ENCODE measurements at places on chromosomes 11 and 22.
A peak's percentile ranks its signal among the peaks of the same experiment; 100 is the strongest.

- DNase-seq = peak; percentile 87
Measured at GRCh38 chr11:65900125-65900898, at the start of gene FOSL1. FOSL1 (minus strand) TSS chr11:65900388; CDS start chr11:65900339, 49 bp downstream.

DNA sequence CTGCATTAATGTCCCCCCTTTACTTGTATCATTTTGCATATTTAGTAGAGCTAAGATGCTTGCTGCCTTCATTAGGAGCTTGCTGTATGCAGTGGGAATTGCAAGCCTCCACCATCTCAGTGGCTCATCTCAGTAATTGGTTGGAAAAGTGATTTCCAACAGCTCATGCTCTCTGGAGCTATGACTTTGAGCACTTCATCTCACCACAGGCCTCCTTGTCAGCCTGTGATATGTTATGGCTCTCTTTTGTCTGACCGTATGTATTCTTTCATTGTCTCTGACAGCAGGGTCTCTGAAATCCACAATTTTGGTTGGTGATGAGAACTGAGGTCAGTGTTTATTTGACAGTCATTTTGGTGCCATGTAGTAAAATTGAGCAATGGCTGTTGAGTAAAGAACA lies 345.1 kb downstream of the FAT3 start:
- no peak for DNase-seq

DNA sequence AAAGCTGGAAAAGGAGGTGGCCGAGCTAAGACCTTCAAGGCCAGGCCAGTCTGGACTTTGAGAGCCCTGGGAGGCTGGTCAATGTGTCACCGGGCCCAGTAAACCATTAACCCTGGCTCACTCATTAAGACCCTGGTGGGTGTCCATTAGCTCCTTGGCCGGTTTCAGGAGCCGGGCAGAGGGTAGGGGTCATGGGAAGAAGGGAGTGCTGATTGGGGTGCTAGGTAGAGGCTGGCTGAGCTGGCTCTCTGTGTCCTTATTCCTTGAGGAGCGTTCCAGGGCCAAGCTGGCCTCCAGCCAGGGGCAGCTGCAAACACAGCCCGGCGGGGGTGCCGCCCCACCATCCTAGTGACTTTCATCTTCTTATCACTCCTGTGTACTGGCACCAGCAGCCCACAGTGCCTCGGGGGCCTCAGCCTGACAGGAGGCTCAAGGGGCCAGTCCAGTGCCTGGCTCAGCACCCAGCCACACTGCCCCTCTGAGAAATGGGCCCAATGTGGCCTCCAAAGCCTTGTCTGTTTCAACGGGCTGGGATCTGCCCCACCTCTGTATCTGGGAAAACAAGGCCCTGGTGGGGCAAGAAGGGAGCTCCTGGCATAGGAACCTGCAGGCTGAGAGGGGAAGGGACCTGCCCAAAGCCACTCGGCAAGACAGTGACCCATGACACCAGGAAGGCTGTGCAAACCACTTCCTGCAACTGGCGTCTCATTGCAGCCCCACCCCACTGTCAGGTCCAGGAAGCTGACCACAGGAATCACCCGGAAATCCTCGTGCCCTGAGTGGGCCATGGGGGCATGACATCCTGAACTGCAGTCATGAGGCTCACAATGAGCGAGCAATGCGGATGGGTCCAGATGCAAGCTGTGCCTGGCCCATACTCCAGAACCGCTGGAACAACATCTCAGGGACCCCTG lies 15.1 kb upstream of the RGL4 start:
- DNase-seq = no peak

DNA sequence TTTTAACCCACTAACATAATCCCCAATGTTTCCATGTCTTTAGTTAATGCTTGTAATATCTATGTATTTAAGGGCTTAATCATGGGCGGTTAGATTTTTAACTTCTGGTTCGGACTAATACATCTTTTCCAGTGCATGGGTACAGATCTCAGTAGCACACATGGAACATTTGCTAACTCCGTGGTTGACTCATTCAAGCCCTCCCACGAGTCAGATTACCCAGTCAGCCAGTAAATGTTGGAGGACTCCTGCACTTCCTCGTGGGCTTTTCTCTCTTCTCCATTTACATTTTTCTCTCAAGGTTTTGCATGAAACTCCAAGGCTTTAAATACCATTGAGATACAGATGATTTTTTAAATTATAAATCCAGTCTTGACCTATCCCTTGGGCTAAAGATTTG lies 313.9 kb downstream of the ST3GAL4 start:
- DNase-seq = no peak

- no peak for DNase-seq
Measured at GRCh38 chr22:19815823-19816290, 38.8 kb downstream of the GNB1L start.

GRCh38 chr11:112723676-112724495 lies 237.3 kb upstream of the NCAM1 start:
- no peak for DNase-seq

DNA sequence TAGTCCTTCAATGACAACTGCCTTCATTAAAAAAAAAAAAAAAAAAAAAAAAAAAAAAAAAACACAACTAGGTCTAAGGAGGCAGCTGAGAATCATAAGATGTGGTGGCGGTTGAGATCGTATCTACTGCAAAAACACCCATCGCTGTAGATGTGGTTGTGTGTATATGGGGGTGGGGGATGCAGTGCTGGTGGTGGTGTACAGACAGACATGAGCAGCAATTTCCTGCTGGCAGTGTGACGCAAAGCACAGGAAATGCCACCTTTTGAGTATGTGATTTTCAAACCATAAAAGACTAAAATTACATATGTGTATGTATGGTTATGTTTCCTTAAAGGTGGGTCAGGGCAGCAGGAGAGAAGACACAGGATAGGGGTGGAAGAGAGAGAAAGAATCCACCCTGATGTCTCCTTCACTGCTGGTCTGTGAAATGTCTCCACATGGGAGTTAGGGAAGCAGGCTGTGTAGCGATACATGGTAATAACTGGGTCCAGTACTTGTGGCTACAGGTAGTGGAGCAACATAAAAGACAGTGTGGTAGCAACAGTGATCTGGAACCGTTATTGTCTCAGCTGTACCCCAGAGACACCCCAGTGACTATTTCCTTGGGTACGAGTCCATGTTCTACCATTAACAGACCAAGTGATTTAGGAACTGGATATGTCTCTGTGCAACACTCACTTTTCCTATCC lies 57.9 kb downstream of the SYTL2 start:
- peak; percentile 46 for DNase-seq

DNA sequence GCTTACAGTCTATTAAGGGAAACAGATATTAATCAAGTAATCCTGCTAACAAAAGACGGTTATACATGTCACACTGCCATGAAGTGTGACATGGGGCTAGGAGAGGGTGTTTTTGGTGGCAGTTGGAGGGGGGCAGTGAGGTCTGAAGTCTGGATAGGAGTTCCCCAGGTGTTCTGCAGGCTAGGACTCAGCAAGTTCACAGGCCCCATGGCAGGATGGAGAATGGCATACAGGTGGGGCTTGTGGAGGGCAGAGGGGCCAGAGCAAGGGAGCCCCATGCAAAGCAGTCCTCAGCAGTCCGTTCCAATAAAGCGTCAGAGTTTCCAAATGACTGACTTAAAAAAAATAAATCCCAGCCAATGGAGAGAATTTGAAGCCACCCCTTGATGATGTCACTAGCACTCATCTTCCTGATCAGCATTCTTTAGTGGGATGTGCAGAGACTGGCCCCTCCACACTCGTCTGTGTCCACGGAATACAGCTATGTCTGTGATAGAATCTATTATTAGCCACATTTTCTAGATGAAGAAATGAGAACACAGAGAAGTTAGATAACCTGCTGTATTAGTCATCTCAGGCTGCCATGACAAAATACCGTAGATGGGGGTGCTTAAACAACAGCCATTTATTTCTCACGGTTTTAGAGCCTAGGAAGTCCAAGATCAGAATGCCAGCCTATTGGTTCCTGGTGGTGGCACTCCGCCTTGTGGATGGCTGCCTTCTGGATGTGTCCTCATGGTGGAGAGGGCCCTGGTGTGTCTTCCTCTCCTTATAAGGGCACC lies 32.6 kb downstream of the PRDM11 start:
- DNase-seq = no peak

DNA sequence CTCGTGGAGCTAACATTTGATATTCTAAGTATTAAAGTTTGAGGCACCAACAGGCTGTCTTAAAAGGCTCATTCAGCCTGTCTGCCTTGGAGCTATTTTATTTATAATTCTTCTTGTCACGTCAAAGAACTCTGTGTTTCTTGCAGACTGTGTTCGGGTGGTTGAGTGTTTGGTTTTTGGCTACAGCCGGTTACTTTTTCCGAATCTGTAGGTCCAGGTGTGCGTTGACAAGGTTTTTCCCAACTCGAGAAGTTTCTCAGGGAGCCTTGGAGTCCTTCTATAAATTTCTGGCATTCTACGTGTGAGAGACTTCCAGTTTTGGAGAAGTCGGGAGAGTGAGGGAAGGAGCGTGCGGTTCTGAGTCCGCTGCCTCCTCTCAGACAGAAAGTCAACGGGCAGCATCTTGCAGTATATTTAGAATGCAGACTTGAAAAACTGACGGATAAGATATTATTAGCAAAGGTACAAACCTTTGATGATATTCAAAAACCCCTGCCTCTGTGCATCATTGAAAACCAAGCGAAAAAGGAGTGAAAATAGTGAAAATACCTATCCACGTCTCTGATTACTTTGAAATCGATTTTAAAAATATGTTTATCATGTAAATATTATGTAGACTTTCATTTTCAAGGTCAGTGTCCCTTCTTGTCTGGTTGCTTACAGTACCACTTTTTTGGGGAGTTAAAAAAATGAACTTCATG lies 85.2 kb upstream of the PPARA start:
- no peak for DNase-seq

DNA sequence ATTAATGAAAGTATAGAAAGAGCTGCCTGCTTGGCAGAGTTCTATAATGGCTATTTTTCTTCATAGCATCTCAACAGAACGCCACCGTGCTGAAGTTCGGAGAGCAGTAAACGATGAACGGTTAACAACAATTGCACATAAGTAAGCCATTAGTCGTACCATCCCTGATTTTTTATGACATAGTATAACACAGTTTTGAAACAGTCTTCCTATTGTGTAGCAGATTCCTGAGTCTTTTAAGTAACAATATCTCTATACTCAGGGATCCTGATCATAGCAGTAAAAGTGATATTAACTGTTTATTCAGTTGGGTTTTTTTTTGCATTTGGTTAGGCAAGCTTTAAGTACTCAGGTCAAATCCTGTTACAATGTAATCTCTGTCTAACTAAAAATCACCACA lies 8.4 kb downstream of the EMSY start:
- no peak for DNase-seq

- no peak for DNase-seq
Measured at GRCh38 chr22:32024796-32025195, 18.3 kb upstream of the SLC5A1 start.

DNA sequence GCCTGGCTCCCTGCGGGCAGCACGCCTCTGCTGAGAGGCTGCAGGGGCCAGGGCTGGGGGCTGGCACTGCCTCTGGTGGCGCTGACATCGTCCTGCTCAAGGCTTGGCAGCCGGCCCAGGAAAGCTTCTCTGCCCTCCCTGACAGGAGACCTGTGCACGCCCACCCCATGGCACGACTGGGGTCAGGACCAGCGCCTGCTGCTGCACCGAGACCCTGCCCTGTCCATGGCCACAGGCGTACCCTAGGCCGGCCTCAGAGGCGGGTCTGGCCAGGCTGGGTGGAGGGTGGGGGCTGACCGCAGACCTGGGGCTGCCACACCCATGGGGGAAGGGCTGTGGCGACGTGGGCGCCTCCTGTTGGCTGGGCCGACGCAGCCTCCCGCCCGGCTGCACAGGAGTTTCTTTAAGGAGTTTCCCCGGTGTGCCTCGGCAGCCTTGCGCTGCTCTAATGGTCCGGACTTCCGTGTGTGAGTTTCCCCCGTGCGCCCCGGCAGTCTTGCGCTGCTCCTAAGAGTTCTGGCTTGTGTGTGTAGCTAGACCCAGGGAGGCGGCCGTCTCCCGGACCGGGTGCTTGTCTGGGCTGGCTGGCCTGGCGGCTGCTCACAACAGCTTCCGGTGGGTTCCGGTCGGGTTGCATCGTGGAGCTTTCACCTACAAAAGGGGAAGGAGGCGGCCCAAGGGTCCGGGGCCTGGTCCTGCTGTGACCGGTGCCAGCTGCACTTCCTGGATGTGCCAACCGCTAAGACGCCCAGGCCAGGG lies 4.6 kb downstream of the TRABD start:
- peak; percentile 53 for DNase-seq

GRCh38 chr11:103545551-103545950 lies 436.3 kb downstream of the DYNC2H1 start:
- DNase-seq = no peak

GRCh38 chr22:38881464-38881871 lies 9.5 kb upstream of the CBX6 start:
- no peak for DNase-seq

- no peak for DNase-seq
Measured at GRCh38 chr22:32612834-32613233, 138.2 kb downstream of the FBXO7 start.

DNA sequence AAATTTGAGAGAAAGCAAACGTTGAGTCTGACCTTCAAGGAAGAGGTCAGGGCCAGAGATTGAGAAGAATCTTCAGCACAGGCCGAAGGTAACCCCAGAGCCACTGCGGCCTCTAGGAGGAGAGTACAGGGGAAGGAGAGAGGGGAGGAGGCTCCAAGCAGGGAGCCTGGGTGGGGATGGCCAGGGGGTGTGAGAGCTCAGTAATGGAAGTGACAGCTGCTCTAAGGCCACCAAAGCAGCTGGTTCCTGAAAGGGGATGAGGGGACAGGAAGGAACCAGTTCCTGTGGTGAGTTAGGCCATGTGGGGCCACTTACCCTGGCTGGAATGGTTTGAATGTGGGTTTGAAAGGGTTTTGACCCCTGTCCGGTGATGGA lies 46.1 kb downstream of the PISD start:
- no peak for DNase-seq

DNA sequence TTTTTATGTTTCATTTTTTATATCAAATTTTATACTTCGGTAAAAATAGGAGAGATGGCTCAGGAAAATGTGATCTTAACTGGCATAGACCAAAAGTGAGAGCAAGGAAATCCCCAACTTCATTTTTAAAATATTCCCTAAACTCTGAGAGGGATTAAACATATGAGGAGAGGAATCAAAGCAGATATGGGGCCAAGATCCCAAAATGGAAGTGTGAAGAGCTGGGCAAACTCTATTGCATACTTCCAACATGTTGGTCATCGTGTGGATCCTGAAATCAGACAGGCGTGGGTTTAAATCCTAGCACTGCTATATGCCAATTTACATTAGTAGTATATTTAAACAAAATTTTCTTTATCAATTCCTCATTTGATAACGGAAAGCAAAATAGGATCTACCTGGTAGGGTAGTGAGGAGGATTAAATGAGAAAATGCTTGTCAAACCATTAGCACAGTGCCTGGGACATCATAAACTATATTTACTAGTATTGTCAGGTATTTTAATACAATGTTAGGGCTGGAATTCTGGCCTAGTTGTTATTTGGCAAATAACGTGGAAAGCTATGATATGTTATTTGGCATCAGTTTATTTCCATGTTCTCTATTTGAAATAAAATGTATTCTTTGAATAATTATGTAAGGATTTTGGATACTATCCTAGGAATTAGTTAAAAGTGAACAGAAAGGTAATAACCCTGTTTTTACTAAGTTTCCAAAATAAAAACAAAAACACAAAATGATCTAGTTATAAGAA lies 392.8 kb upstream of the CCDC90B start:
- no peak for DNase-seq
